ENCODE measurements at places on chromosomes 4 and X. TPM values are rescaled to one million over a fixed set of nuclear protein-coding genes. Genes with fewer than 3 reads are reported as not detected.

The GC gene
- total RNA-seq: 0.77 TPM

The KLB gene
- total RNA-seq: 0.06 TPM

The TLR10 gene
- total RNA-seq: 5.4 TPM

The DLG3 gene
- 27.3 TPM for total RNA-seq

The ADGRG2 gene
- total RNA-seq: 5.9 TPM

The ENPEP gene
- 13.2 TPM for total RNA-seq

The ATOH1 gene
- total RNA-seq: not detected

The ADGRL3 gene
- 118 TPM for total RNA-seq

The FGFBP2 gene
- 0.79 TPM for total RNA-seq

The LEF1 gene
- 18.3 TPM for total RNA-seq

The IQSEC2 gene
- 13.6 TPM for total RNA-seq

The FOXR2 gene
- not detected for total RNA-seq

The CT45A1 gene
- not detected for total RNA-seq

The BEX1 gene
- 96.5 TPM for total RNA-seq

The PDK3 gene
- 27.5 TPM for total RNA-seq
